Peyer's patch (tissue), 4 donors: ENCODE measurements at places on chromosomes 7 and 10. TPM values are rescaled to one million over a fixed set of nuclear protein-coding genes. Genes with fewer than 3 reads are reported as not detected.
A peak's percentile ranks its signal among the peaks of the same experiment; 100 is the strongest.

- H3K27ac ChIP-seq, result no peak overlapping the region
- no peaks in the 10 kb centered on the region for H3K27me3 ChIP-seq
- H3K36me3 ChIP-seq, result no peaks in the 10 kb centered on the region
- H3K4me3 ChIP-seq, result no peak overlapping the region
- no peaks in the 10 kb centered on the region for H3K4me1 ChIP-seq
- DNase-seq, result no peak
These were observed 348.9 kb downstream of the ARL4A start for GRCh38 chr7:13036256-13036780.

DNA sequence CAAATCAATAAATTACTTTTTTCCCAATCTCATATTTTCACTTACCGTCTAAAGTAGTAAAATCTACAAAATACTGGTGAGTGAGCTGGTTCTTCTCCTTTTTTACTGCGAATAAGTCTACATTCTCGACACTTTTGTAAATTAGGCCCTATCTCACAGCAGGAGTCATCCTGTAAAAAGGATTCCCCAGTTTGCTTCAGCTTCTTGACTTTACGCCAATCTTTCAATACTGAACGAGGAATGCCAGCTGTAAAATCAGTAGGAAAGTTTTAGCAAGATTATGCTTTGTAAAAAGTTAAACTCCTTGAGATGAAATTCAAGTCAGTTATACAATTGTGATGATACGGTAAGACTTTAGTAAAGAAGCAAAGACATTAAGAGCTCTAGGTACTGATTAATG, 67.3 kb downstream of the NRBF2 start:
- no peaks in the 10 kb centered on the region for H3K27me3 ChIP-seq
- no peak for DNase-seq
- H3K27ac ChIP-seq, result no peak overlapping the region
- H3K36me3 ChIP-seq, result peaks cover 62% of the 10 kb centered on the region
- H3K4me1 ChIP-seq, result no peaks in the 10 kb centered on the region

GRCh38 chr10:101568054-101568745, 19.9 kb downstream of the POLL start:
- no peaks in the 10 kb centered on the region for H3K27me3 ChIP-seq
- H3K4me1 ChIP-seq, result peaks cover 12% of the 10 kb centered on the region
- no peak overlapping the region for H3K27ac ChIP-seq
- H3K36me3 ChIP-seq, result no peaks in the 10 kb centered on the region
- no peak overlapping the region for H3K4me3 ChIP-seq

DRGX gene
- not detected for total RNA-seq

GRCh38 chr10:84193846-84194423, 402 bp upstream of the CDHR1 start:
- H3K4me1 ChIP-seq, result peaks cover 8% of the 10 kb centered on the region
- peak overlapping the region; percentile 70 for H3K4me3 ChIP-seq
- H3K27me3 ChIP-seq, result peaks cover 6% of the 10 kb centered on the region
- no peaks in the 10 kb centered on the region for H3K36me3 ChIP-seq

- DNase-seq, result no peak
- H3K27ac ChIP-seq, result no peak overlapping the region
- no peak overlapping the region for H3K4me3 ChIP-seq
- H3K36me3 ChIP-seq, result no peaks in the 10 kb centered on the region
- H3K27me3 ChIP-seq, result no peaks in the 10 kb centered on the region
These were observed 60.4 kb downstream of the CHST3 start for GRCh38 chr10:72024596-72024995.
